Brain microvascular endothelial cell (primary cell): ENCODE measurements at places on chromosomes 6 and 20.

DNA sequence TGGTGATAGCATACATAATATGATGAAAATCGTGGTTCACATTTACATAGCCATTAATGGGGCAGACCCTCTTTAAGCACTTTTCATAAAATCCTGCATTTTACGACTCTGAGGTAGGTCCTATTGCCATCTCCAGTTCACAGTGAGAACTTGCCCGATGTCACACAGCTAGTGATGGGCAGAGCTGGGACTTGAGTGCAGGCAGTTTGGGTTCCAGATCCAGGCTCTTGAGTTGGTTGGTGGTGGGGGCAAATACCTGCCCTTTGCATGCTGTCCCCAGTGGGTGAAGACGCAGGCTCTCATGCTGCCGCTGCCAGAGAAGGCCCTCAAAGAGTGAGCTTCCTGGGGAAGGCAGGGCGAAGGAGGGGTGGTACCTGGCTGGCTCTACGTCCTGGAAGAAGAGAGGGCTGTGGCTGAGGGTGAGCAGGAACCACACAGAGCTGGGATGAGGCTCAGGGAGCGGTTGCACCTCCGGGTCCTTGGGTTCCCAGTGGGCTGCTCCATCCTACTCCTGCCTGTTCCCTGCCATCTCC is 6.1 kb upstream of the BAK1 start:
- no peak for DNase-seq

DNA sequence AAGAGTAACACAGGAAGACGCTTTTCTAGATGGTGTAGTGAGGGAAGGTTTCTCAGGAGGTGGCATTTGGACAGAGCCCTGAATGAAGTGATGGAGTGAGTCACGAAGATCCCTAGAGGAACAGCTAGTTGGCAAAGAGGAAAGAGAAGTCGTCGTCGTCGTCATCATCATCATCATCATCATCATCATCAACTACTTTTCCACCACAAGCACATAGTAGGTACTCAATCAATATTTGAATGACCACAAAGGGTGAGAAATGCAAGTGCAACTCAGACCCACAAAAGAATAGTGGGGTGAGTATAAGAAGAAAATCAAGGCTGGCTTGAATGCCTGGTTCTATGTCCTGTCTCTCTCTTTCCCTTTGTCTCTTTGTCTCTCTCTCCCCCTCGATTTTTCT is 28.3 kb upstream of the OCSTAMP start:
- DNase-seq: no peak

DNA sequence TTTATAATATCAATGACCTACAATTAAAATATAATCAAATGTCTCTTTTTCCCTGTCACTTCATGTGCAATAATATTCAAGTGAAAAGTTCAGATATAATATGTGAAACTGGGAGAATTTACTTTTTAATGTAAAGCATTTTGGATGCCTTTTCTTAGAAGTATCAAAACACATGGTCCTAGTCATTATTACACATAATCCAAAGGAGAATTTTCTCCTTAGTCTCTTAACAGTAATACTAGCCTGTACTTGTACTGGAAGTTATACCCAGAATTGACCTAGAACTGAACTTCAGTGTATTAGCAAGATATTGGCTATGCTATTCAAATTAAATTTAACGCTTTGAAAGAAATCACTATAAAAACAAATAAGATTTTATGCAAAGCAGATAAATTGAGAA is 842.6 kb upstream of the MANEA start:
- DNase-seq: no peak

DNA sequence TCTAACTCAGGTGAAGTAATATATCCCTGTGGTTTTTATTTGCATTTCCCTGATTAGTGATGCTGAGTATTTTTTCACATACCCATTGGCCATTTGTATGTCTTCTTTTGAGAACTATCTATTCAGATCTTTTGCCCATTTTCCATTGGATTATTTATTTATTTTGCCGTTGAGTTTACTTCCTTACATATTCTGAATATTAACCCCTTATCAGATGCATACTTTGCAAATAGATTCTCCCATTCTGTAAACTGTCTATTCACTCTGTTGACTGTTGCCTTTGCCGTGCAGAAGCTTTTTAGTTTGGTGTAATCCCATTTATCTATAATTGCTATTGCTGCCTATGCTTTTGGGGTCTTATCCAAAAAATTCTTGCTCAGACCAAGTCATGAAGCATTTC is 336.9 kb downstream of the BTBD9 start:
- no peak for DNase-seq

- DNase-seq: peak; percentile 79
These were observed 3.0 kb downstream of the E2F3 start for GRCh38 chr6:20404641-20405032.

- no peak for DNase-seq
These were observed 279.8 kb upstream of the PRND start for GRCh38 chr20:4441871-4442270.

DNA sequence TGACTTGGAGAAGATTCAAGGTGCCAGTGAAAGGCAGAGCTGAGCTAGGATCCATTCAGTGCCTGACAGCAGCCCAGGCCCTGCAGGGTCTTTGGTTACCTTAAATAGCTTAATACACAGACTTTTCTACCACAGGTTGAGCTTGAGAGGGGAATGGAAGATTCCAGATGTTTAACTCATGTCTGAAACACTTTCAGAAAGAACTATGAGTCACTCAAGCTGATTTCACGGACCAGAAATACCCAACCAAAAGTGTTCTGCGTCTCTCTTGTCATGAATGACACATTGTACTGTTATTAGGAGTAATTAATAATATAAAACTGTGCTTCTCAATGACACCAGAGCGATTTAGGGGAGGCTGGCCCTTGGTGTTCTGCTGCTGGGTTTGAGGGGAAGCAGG is 6.4 kb upstream of the PMEPA1 start:
- peak; percentile 49 for DNase-seq

GRCh38 chr6:72382602-72383529 is 239.0 kb upstream of the KCNQ5 start:
- DNase-seq: no peak

GRCh38 chr6:98634569-98634968 is 199.8 kb upstream of the POU3F2 start:
- no peak for DNase-seq

GRCh38 chr6:38860041-38860440 is 144.9 kb downstream of the DNAH8 start:
- DNase-seq: no peak

DNA sequence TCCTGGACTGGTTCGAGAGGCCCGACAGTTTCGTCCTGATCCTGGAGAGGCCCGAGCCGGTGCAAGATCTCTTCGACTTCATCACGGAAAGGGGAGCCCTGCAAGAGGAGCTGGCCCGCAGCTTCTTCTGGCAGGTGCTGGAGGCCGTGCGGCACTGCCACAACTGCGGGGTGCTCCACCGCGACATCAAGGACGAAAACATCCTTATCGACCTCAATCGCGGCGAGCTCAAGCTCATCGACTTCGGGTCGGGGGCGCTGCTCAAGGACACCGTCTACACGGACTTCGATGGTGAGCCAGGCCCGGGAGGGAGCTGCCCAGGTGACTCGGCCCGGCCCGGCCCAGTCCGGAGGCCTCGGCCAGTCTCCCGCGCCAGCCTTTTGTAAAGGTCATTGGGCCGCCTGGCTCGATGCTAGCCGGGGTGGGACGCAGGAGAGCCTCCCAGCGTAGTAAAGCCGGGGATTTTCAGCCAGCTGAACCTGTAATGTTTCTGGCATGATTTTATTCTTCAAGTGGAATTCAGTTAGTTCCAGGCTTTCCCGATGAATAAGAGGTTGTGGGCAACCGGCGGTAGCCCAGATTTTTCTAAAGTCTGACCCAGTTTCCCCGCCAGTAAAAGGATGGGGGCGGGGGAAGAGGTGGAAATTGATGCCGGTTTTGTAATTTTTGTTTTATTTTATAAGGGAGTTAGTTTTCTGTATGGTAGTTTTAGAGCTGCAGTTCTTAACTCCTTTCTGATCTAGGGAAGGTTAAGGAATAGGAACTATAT is 1.4 kb downstream of the PIM1 start:
- DNase-seq: peak; percentile 24

DNA sequence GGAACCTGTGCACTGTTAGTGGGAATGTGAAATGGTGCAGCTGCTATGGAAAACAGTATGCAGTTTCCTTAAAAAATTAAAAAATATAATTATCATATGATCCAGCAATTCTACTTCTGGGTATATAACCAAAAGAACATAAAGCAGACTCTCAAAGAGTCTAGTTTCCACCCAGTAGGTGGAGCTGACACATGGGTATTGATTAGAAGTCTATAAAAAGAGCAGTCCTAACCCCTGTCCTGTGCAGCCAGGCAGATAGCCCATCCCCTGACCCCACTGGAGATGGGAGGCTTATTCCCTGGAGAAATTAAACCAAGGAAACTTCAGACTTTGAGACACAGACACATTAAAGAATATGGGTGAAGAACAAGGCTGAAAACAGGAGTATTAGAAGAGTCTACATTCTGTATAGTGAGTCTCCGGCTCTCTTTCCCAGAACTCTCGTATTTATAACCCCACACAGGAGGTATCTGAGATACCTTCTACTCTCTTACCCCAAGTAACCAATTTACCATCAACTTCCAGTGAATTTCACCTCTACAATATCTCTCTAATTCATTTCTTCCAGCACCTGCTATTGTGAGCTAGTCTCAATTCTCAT is 92.3 kb downstream of the SEL1L2 start:
- DNase-seq: no peak

GRCh38 chr20:44809380-44810060 is 826 bp downstream of the RIMS4 start:
- no peak for DNase-seq

DNA sequence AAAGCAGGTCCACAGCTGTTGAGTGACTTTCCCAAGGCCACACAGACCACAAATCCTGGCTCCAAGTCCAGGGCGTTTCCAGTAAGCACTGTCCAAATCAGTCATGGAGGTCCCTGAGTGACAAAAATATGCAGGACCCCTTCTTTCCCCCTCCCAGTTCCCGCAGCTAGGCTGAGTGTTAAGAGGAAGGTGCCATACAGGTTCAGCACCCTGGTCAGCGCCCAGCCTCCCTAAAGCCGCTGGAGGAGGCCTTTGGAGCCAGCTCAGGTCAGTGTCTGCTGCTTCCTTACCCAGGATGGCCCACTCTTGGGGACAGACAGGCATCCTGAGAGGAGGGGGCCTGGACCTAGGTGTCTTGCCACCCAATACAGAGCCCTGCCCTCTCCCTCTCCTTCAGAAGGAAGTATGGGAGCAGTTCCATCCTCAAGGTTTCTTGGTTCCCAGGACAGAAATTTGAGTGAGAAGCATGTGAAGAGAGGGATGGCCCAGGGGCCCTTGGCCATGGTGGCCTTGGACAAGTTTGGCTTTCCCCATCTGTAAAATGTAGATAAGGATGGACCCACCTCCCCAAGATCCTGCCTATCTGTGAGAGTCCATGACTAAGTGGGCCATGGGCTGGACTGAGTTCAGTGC is 13.2 kb downstream of the TMEM74B start:
- DNase-seq: no peak

GRCh38 chr6:170464524-170464979 is 88.6 kb downstream of the PSMB1 start:
- no peak for DNase-seq
